Muscle of leg (tissue), 16 donors: ENCODE measurements at places on chromosomes 7 and 10. TPM values are rescaled to one million over a fixed set of nuclear protein-coding genes. Genes with fewer than 3 reads are reported as not detected.

SPAM1 gene
- not detected for total RNA-seq

GRCh38 chr10:36721871-36722270 is 403.5 kb upstream of the ANKRD30A start:
- H3K4me1 ChIP-seq: peaks cover 16% of the 10 kb centered on the region
- no peaks in the 10 kb centered on the region for H3K36me3 ChIP-seq
- H3K27me3 ChIP-seq: no peaks in the 10 kb centered on the region
- H3K27ac ChIP-seq: no peak overlapping the region
- no peak overlapping the region for H3K4me3 ChIP-seq

DYDC2 gene
- total RNA-seq: 0.04 TPM

GRCh38 chr7:108234281-108234680 is 104.1 kb upstream of the LAMB4 start:
- no peaks in the 10 kb centered on the region for H3K27me3 ChIP-seq
- no peak overlapping the region for H3K27ac ChIP-seq
- no peaks in the 10 kb centered on the region for H3K36me3 ChIP-seq

DNA sequence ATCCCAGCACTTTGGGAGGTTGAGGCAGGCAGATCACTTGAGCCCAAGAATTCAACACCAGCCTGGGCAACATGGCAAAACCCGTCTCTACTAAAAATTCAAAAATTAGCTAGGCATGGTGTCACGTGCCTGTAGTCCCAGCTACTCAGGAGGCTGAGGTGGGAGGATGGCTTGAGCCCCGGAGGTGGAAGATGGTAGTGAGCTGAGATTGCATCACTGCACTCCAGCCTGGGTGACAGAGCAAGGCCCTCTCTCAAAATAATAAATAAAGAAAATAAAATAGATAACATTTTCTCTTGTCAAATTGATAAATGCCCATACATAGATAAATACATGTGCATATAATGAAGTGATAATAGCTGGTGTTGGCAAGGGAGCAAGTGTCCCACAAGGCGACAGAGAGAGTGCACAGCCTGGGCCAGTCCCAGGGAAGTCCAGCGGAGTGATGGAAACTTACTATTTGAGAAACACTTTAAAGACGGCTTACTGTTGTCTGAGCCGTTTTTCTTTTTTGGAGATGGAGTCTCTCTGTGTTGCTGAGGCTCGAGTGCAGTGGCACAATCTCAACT is 33.4 kb upstream of the DLG5 start:
- H3K4me1 ChIP-seq: no peaks in the 10 kb centered on the region
- no peak for DNase-seq
- H3K27me3 ChIP-seq: no peaks in the 10 kb centered on the region
- no peak overlapping the region for H3K4me3 ChIP-seq

DNA sequence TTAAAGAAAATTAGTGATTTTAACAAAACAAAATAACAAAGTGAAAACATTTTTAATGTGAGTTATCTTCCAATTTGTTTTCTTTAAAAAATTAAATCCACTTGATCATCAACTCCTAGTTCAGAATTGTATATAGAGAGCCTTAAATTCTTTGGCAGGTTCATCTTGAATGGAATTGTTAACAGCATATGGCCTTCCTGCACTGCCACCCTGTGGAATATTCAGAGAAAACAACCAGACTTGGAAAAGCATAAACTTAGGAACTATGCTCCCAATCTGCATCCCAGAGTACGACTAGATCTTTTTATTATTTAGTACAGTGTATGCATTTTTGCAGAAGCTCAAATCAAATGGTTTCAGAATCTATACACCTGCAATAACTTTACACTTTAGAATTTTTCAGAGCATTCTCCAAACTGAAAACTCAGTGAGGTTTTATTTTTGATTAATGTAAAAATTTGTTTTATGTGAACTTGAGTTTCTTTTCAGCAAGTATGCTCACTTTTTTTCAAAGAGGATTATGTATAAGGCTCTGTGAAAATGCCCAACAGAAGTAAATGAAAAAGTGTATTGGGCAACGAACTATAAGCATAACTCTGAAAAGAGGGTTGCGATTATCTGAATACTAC is 44.9 kb upstream of the ANK3 start:
- no peak overlapping the region for H3K27ac ChIP-seq
- H3K4me1 ChIP-seq: no peaks in the 10 kb centered on the region
- no peak overlapping the region for H3K4me3 ChIP-seq

GRCh38 chr10:125661941-125662515 is 20.9 kb downstream of the TEX36 start:
- no peak overlapping the region for H3K27ac ChIP-seq
- H3K4me3 ChIP-seq: no peak overlapping the region
- H3K27me3 ChIP-seq: no peaks in the 10 kb centered on the region
- peak; percentile 66 for DNase-seq

- H3K27ac ChIP-seq: no peak overlapping the region
- H3K27me3 ChIP-seq: no peaks in the 10 kb centered on the region
- H3K36me3 ChIP-seq: peaks cover 66% of the 10 kb centered on the region
- DNase-seq: no peak
- H3K4me1 ChIP-seq: peaks cover 8% of the 10 kb centered on the region
- H3K4me3 ChIP-seq: no peak overlapping the region
Observed at GRCh38 chr7:99365318-99366141, 9.0 kb upstream of the ARPC1B start.

DNA sequence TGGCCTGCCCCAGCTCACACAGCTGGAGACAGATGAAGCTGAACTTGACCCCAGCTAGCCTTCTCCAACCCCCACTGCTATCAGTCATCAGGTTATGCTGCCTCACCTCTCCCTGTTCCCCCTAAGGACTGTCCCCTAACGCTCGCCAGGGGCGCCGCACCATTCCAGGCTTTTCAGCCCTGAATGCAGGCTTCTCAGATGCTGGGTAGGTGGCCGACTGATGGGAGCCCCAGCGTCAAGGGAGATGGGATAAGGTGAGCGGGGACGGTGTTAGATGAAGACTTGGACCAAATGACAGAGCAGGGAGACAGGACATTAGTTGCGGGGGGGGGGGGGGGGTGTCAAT is 15.8 kb upstream of the OPALIN start:
- H3K27me3 ChIP-seq: peaks cover 24% of the 10 kb centered on the region
- no peak overlapping the region for H3K27ac ChIP-seq
- no peak overlapping the region for H3K4me3 ChIP-seq
- H3K4me1 ChIP-seq: peaks cover 7% of the 10 kb centered on the region
- no peaks in the 10 kb centered on the region for H3K36me3 ChIP-seq

DNA sequence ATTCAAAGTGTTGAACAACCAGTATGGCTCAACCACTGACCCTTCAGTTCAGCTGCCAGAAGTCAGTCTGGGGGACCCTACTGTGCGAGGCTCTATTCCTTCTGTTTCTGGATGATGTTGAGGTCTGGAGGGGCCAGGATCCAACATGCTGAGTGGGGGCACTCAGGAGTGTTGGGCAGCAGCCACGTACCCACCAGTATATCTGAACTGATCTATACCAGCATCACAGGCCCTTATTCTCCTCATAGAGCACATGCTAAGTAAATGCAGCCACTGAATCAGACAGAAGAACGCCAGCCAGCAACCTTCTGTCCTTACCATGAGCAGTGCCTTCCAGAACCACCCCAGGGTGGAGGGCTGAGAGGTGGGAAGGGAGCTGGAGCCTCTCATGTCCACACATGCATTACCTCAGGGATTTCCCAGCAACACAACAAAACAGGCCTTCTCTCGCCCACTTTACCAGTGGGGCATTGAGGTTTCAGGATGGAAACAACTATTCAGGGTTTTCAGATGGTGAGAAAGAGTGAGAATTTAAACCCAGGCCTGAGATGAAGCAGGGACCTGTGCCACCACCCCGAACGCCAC is 6.8 kb upstream of the MSMB start:
- H3K4me3 ChIP-seq: no peak overlapping the region
- no peak overlapping the region for H3K27ac ChIP-seq
- no peaks in the 10 kb centered on the region for H3K36me3 ChIP-seq
- H3K4me1 ChIP-seq: no peaks in the 10 kb centered on the region
- no peak for DNase-seq

DRGX gene
- total RNA-seq: not detected

GRCh38 chr10:101683276-101683675 is 11.7 kb downstream of the FBXW4 start:
- H3K4me1 ChIP-seq: peaks cover 19% of the 10 kb centered on the region
- DNase-seq: no peak
- H3K27ac ChIP-seq: no peak overlapping the region
- H3K27me3 ChIP-seq: no peaks in the 10 kb centered on the region

GRCh38 chr7:113179313-113179712 is 61.0 kb upstream of the SMIM30 start:
- H3K4me3 ChIP-seq: no peak overlapping the region
- H3K36me3 ChIP-seq: no peaks in the 10 kb centered on the region
- H3K27me3 ChIP-seq: no peaks in the 10 kb centered on the region
- DNase-seq: no peak
- H3K27ac ChIP-seq: no peak overlapping the region
- H3K4me1 ChIP-seq: no peaks in the 10 kb centered on the region

TEX36 gene
- not detected for total RNA-seq

- no peak overlapping the region for H3K4me3 ChIP-seq
- H3K4me1 ChIP-seq: peaks cover 6% of the 10 kb centered on the region
- H3K36me3 ChIP-seq: peaks cover 1% of the 10 kb centered on the region
- no peak overlapping the region for H3K27ac ChIP-seq
- peaks cover 4% of the 10 kb centered on the region for H3K27me3 ChIP-seq
Observed at GRCh38 chr10:122521011-122521410, 39.5 kb upstream of the DMBT1 start.

ECHDC3 gene
- total RNA-seq: 8.3 TPM

FAM20C gene
- 24.0 TPM for total RNA-seq

DNA sequence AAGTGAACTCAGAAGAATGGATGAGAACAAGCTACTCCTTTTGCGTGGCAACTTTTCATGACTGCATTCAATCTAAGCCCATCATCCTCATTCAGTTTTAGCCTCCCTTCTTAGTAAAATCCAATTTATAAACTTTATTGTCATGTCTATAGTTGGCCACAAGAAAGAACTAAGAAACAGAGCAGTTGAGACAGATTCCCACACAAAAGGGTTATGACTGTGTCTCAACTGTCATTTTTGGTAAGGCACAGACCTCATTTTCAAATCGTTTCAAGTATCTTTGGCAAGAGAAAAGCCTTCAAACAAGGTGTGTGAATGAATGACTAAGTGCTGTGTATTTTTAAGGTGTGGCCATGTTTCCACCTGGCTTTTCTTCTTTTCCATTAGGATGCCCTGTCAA is 84.2 kb upstream of the CREB5 start:
- H3K36me3 ChIP-seq: no peaks in the 10 kb centered on the region
- DNase-seq: no peak
- no peak overlapping the region for H3K4me3 ChIP-seq
- no peak overlapping the region for H3K27ac ChIP-seq
- H3K4me1 ChIP-seq: peaks cover 8% of the 10 kb centered on the region

DNA sequence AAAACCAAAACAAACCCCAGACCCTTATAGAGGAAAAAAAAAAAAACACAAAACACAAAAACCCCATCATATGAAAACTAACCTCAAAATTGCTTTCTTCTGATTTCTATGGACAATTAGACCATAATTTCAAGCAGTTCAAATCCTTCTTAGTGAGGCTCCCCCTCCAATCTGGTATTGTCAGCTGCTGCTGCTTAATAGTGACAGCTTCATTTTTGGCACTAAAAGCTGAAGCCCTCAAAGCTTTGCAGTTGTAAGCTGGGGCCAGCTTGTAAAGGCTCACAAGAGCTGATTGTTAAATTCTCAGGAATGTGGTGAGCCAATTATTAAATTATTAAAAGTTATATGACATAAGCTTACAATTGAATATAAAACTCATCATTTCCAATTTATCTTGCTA is 21.9 kb downstream of the ATXN7L1 start:
- no peaks in the 10 kb centered on the region for H3K36me3 ChIP-seq
- DNase-seq: peak; percentile 76
- H3K4me1 ChIP-seq: peaks cover 11% of the 10 kb centered on the region
- peak overlapping the region; percentile 87 for H3K27ac ChIP-seq
- H3K27me3 ChIP-seq: no peaks in the 10 kb centered on the region
